Neuronal stem cell (in vitro differentiated cells): ENCODE measurements at places on chromosomes 3 and 15.

DNA sequence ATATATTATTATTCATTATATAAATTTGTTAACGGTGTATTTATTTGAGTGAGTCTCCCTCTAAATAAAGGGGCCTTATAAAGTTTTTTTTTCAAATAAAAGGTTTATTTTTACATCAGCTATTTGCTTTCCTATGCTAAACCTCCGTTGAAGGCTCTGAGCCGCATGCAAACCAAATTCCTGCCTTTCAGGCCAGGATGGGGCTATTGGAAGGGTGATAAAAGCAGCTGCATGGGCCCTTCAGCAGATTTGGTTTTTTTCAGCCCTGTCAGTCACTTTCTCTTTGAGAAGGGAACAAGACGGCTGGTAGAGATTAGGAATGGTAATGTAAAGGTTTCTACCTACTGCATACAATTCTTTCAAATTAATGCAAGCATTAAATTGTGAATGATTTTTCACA lies 244.2 kb downstream of the WNT5A start:
- DNase-seq: peak; percentile 23

- DNase-seq: no peak
Observed at GRCh38 chr15:38879909-38880471, 315.4 kb upstream of the RASGRP1 start.

GRCh38 chr15:80615783-80616391 lies 79.2 kb upstream of the ABHD17C start:
- no peak for DNase-seq

GRCh38 chr3:131053043-131053859 lies 26.6 kb downstream of the NEK11 start:
- no peak for DNase-seq

DNA sequence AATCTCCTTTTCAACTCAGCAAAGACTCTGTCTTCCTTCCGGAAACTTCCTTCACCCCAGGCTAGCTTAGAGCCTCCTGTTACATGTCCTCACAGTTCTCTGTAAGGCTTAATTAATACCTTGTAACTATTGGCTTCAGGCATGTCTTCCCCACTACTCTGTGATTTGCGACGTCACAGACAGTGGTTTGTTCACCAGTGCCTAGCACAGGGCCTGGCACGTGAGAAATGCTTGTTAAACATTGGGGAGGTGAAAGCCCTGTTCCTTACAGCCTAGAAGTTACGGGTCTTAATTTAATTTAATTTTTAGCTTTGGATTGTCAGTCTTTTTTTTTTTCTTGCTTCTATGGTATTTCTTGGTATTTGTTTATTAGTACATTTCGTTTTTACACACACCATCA lies 36.4 kb upstream of the CACNA2D3 start:
- DNase-seq: no peak

- DNase-seq: no peak
Observed at GRCh38 chr3:108311797-108312196, 15.4 kb downstream of the HHLA2 start.

- DNase-seq: no peak
Observed at GRCh38 chr3:41565003-41565402, 365.7 kb downstream of the CTNNB1 start.

GRCh38 chr3:93931597-93932229 lies 42.0 kb downstream of the PROS1 start:
- no peak for DNase-seq

- no peak for DNase-seq
Observed at GRCh38 chr15:30943654-30944335, 40.1 kb downstream of the FAN1 start.

GRCh38 chr3:52052831-52053306 lies 3.5 kb downstream of the DUSP7 start:
- no peak for DNase-seq

- no peak for DNase-seq
Observed at GRCh38 chr3:39147711-39148434, 5.5 kb downstream of the CSRNP1 start.

DNA sequence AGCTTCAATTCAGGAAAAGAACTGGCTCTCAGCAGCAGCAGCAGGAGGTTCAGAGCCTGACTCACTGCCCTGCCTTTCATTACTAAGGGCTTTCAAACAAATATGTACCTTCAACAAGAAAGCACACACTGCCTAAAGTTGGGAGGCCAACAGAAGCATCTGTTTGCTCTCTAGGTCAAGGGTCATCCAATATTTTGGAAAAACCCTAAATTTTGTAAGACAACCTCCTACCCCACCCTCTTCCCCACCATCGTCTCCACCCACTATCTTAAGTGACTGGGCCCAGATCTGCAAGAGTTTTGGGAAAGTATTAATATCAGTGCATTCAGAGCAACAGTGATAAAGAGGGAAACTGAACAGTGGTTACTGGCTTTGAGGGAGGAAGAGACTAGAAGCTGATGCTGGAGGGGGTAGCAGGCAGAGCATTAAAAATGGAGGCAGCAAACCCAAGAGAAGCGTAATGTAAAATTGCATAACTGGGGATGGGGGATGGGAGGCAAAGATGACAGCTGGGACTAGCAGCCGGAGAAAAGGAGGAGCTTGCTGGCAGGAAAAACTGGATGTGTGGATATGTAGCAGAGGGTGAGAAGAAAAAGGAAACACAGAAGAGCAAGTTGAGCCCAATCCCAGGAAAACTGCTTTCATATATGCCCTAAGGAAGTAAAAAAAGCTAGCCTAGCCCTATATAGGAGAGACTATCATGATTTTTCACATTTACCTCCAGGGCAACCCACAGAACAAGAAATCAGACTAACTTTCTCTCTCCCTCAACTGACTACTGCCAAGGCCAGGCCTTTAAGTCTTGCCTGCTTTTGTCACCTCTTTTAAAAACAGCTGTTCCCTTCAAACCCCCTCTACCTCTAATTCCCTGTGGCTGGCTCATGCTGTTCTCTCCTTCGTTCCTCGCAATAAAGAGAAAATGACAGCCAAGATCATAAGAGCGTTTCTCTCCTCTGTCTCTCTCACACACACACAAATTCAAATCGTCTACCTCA lies 31.4 kb downstream of the NPTN start:
- DNase-seq: no peak

GRCh38 chr3:38588371-38588971 lies 61.0 kb downstream of the SCN5A start:
- no peak for DNase-seq

DNA sequence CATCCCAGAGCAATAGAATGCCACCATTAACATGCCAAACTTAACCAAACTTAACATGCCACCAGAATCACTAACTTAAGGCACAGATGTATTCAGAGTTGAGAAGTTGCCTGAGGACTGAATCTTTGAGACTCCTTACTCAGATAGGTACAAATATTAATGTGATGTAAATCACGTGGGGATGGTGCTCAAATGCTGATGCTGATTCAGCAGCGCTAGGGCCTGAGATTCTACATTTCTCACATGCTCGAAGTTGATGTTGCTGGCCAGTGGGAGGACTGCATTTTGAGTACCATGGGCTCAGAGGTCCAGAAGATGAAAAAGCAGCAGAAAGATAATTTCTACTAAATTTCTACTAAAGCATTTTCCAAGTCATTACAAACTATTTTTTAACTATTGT lies 54.1 kb downstream of the RPL22L1 start:
- no peak for DNase-seq

GRCh38 chr3:123379041-123379830 lies 69.7 kb downstream of the ADCY5 start:
- no peak for DNase-seq

DNA sequence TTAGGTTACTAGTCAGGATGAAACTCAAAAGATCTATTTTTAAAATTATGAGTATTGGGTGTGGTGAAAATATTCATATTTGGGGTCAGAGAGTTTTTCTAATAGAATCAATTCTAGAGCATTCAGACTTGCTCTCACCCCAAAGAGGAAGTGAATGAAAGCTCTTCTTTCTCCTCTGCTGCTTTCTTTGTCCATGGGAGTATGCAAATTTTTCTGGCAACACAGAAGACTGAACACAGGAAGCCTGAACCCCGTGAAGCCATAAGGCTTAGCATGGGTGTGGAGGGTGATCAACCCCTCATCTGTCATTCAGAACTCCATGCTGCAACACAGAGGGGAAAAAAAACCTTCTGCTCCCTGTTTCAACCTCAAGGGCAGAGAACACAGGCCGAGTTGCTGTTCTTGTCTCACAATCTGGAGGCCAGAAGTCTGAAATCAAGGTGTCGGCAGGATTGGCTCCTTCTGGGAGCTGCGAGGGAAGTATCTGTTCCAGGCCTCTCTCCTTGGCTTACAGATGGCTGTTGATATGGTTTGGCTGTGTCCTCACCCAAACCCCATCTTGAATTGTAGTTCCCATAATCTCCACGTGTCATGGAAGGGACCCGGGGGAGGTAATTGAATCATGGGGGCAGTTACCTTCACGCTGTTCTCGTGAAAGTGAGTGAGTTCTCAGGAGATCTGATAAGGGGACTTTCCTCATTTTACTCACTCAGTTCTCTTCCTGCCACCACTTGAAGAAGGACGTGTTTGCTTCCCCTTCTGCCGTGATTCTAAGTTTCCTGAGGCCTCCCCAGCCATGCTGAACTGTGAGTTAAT lies 33.7 kb upstream of the CD47 start:
- DNase-seq: no peak

DNA sequence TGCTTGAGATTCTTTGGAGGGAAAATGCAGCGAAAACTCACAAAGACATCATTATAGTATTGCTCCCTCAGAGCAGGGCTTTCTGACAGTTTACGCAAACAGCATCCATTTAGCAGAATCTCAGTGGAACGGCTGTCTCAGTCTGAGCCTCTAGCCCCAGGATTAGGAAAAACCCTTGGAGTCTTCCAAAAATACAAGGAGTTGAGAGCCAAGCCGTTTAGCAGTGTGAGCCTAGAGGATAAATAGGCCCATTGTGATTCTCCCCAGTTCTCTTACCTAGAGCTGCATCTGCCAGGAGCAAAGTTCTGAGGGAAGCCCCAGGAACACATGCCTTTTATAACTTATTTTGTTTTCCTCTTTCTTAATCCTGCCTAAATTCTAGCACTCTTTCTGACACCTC lies 359.6 kb downstream of the NTRK3 start:
- no peak for DNase-seq

- no peak for DNase-seq
Observed at GRCh38 chr3:38603731-38604131, 45.8 kb downstream of the SCN5A start.

DNA sequence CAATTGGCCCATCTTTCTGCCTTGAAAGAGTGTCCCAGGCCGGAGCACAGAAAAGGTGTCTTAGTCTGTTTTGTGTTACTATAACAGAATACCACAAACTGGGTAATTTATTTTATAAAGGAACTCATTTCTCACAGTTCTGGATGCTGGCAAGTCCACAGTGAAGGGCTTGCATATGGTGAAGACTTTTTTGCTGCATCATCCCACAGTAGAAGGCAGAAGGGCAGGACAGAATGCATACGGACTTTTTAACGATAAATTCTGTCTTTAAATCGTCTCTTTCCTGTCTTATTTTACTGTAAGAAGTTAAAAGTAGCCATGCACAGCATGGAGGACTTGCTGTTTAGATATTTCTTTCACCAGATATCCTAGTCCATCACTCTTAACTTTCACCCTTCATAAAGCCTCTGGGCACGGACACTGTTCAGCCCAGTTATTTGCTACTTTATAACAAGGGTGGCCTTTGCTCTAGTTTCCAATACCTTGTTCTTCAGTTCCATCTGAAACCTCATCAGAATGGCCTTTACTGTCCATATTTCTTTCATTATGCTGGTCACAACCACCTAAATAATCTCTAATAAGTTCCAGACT lies 10.3 kb upstream of the EIF1B start:
- DNase-seq: no peak

GRCh38 chr3:45552031-45552793 lies 42.3 kb upstream of the LIMD1 start:
- no peak for DNase-seq

DNA sequence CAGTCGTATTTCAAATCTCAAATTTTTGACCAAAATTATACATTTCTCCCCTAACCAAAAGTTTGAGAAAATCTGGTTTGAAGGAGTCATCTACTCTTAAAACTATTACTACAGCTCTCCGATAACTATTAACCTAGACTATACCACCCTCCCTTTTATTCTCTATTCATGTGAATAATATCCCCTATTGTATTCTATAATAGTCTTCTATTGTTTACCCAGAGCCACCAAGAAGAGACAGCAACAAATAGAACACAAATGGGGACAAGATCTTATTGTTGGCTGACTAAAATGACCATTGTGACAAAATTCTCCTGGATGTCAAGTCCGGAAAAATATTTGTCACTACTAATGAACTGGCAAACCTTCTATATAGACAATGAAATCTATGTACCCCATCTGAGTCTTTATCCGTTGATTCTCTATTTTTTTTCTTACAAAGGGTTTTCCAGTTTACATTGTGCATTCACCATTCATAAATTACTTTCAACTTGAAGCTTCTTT lies 618.0 kb downstream of the CADM2 start:
- DNase-seq: no peak

DNA sequence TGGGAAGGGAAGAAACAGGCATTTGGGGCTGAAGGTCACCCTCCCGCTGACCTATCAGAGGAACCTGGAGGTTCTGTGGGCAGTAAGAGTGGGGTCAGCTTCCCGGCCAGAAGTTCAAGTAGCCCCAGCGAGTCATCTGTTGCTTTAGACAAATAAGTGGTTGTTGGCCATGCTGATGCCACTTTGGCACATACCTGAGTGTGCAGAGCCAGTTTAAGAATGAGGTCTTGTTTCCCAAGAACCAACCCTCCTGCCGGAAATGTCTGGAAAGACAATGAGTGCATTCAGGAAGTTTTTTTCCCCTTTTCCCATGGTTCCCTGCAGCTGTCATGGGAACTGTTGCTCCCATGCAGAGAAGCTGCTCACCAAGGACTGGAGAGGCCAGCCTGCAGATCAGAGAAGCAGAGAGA lies 166.7 kb downstream of the ZNF621 start:
- no peak for DNase-seq
